ENCODE measurements at places on chromosomes 16 and 17. TPM values are rescaled to one million over a fixed set of nuclear protein-coding genes. Genes with fewer than 3 reads are reported as not detected.

Gene C16orf82
- not detected for total RNA-seq

Gene NPIPA8
- total RNA-seq, result 0.38 TPM

Gene KRT27
- not detected for total RNA-seq

Gene UMOD
- total RNA-seq, result not detected

Gene CIBAR2
- not detected for total RNA-seq

DNA sequence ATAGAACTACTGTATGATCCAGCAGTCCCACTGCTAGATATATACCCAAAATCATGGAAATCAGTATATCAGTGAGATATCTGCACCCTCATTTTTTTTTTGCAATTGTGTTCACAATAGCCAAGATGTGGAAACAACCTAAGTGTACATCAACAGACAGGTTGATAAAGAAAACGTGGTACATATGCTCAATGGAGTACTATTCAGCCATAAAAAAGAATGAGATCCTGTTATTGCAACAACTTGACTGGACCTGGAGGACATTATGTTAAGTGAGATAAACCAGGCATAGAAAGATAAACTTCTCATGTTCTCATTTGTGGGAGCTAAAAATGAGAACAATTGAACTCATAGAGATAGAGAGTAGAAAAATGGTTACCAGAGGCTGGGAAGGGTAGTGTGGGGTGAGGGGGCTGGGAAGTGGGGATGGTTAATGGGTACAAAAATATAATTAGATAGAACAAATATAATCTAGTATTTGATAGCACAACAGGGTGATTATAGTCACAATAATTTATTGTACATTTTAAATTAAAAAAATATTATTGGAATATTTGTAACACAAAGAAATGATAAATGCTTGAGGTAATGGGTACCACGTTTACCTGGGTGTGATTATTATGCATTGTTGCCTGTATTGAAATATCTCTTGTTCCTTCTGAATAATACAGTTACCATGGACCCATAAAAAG is 7.8 kb upstream of the KRT10 start:
- peaks cover 18% of the 10 kb centered on the region for H3K4me1 ChIP-seq
- no peak overlapping the region for H3K27ac ChIP-seq
- no peak for DNase-seq
- peaks cover 4% of the 10 kb centered on the region for H3K36me3 ChIP-seq

DNA sequence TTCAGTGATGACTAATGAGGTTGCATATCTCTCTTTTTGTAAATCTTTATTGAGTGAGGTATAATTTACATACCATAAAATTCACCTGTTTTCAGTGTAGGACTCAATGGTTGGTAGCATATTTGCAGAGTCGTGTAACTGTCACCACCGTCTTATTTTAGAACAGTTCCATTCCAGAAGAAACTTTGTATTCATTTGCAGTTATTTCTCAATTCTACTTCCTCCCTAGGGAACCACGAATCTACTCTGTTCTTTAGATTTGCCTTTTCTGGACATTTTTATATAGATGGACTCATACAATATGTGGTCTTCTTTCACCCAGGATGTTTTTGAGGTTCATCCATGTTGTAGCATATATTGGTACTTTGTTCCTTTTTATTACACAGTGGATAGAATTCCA is 3.7 kb downstream of the FTO start:
- peaks cover 5% of the 10 kb centered on the region for H3K27me3 ChIP-seq
- H3K36me3 ChIP-seq, result no peaks in the 10 kb centered on the region
- DNase-seq, result no peak
- H3K27ac ChIP-seq, result no peak overlapping the region

- H3K4me1 ChIP-seq, result no peaks in the 10 kb centered on the region
- H3K27me3 ChIP-seq, result no peaks in the 10 kb centered on the region
- no peak overlapping the region for H3K27ac ChIP-seq
- H3K36me3 ChIP-seq, result no peaks in the 10 kb centered on the region
- DNase-seq, result no peak
Observed at GRCh38 chr16:26456074-26456473, 610.7 kb upstream of the C16orf82 start.

DNA sequence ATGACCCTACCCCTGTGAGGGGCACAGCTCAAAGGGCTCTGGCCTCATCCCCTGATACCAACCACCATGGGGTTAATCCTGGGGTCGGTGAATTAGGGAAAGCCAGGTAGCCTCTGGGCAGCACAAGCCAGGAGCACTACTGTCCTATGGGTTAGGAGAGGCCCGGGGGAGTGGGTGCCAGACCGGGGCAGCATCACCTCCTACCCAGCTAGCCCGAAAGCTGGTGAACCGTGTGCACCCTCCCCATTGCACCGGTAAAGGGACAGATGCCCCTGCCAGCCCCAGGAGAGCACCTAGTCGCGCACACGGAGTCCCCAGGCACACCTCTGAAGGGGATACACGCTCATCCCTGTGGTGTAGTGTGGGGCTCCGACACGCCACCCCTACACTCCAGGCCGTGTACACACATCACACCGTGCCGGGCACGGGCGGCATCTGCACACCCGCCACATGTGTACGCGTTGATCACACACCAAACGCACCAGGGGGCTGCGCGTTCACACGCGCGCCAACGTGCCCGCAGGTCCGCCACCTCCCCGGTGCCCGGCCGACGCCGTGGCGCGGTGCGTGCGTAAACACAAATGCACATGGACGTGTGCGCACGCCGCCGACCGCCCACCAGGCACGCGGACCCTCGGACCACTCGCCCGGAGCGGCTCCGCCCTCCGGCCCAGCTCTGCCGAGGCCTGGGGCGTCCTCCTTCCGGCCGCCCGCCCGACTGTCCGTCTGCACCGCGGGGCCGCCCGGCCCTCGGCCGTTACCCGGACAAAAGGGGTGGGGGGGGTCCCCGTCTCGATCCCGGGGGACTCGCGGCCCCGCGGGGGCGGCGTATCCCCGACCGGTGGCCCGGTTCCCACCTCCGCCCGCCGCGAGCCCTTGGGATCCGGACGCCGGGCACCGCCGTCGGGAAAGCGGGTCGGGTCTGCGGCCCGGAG is 785 bp downstream of the UBALD1 start:
- peak; percentile 43 for DNase-seq
- H3K27ac ChIP-seq, result no peak overlapping the region
- H3K4me1 ChIP-seq, result peaks cover 9% of the 10 kb centered on the region
- H3K27me3 ChIP-seq, result peaks cover 7% of the 10 kb centered on the region
- H3K36me3 ChIP-seq, result no peaks in the 10 kb centered on the region
- peak overlapping the region; percentile 85 for H3K4me3 ChIP-seq

DNA sequence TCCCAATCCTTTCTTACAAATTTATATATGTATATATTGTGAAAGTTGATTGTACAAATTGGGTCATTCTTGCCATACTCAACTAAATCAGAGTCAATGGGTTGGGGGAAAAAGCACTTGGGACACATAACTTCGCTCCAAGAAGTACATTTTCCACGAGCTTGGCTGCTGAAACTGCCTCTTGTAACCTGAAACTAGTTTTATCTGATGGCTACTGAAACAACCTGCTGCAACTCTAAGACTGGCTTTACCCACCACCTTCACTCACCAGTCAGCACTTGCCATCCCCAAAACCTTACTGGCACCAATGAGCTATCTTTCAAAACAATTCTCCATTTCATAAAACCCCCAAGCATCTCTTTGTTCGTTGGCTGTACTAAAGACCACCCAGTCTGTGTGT is 14.5 kb upstream of the MYCBPAP start:
- H3K36me3 ChIP-seq, result no peaks in the 10 kb centered on the region
- peaks cover 2% of the 10 kb centered on the region for H3K27me3 ChIP-seq
- DNase-seq, result no peak
- no peak overlapping the region for H3K4me3 ChIP-seq
- no peaks in the 10 kb centered on the region for H3K4me1 ChIP-seq

DNA sequence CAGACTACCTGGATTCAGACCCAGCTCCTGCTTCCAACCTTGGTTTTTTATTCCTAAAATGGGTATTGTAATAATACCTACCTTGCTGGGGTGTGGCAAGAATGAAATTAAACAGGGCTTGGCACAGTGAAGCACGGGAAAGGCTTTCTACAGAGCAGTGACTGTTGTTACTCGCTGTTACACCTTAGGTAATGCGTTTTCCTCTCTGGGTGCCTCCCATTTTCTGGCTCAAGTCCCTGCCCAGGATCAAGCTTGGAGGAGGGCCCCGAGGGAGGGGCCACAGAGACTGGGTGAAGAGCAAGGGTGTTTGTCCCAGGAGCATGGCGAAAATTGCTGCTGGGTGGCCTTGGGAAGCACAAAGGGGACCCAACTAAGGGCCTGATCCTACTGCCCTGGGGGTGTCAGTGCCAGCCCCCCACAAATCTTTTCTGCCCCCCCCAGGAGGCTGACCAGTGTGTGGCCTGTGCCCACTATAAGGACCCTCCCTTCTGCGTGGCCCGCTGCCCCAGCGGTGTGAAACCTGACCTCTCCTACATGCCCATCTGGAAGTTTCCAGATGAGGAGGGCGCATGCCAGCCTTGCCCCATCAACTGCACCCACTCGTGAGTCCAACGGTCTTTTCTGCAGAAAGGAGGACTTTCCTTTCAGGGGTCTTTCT is 13.3 kb downstream of the MIEN1 start:
- H3K4me3 ChIP-seq, result no peak overlapping the region
- H3K27ac ChIP-seq, result no peak overlapping the region
- peaks cover 9% of the 10 kb centered on the region for H3K36me3 ChIP-seq
- DNase-seq, result no peak

DNA sequence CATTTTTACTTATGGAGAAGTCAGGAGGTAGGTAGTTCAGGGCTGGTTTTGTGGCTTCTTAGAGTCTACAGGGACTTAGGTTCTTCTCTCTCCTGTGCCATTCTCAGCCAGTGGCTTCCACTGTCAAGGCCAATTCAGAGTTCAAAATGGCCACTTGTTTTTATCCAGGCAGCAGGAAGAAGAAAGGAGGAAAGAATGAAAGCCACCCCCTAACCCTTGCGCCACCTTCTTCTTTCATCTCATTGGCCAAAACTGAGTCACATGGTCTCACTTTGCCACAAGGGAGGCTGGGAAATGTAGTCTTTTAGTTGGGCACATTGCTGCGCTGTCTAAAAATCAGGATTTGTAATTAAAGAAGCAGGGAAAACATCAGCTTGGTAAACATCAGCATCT is 60.8 kb upstream of the MED9 start:
- H3K36me3 ChIP-seq, result peaks cover 8% of the 10 kb centered on the region
- DNase-seq, result no peak
- H3K4me3 ChIP-seq, result no peak overlapping the region
- no peaks in the 10 kb centered on the region for H3K4me1 ChIP-seq

GRCh38 chr17:30858556-30859250 is 26.9 kb downstream of the ATAD5 start:
- H3K27me3 ChIP-seq, result no peaks in the 10 kb centered on the region
- H3K4me1 ChIP-seq, result no peaks in the 10 kb centered on the region
- H3K4me3 ChIP-seq, result no peak overlapping the region
- DNase-seq, result no peak
- H3K27ac ChIP-seq, result no peak overlapping the region

- H3K27me3 ChIP-seq, result peaks cover 22% of the 10 kb centered on the region
- peaks cover 3% of the 10 kb centered on the region for H3K36me3 ChIP-seq
- no peak overlapping the region for H3K4me3 ChIP-seq
Observed at GRCh38 chr17:38598536-38598935, 7.2 kb downstream of the SRCIN1 start.

GRCh38 chr17:16929757-16930520 is 42.0 kb downstream of the TNFRSF13B start:
- H3K27ac ChIP-seq, result no peak overlapping the region
- no peaks in the 10 kb centered on the region for H3K36me3 ChIP-seq
- no peak overlapping the region for H3K4me3 ChIP-seq
- peaks cover 19% of the 10 kb centered on the region for H3K27me3 ChIP-seq

DNA sequence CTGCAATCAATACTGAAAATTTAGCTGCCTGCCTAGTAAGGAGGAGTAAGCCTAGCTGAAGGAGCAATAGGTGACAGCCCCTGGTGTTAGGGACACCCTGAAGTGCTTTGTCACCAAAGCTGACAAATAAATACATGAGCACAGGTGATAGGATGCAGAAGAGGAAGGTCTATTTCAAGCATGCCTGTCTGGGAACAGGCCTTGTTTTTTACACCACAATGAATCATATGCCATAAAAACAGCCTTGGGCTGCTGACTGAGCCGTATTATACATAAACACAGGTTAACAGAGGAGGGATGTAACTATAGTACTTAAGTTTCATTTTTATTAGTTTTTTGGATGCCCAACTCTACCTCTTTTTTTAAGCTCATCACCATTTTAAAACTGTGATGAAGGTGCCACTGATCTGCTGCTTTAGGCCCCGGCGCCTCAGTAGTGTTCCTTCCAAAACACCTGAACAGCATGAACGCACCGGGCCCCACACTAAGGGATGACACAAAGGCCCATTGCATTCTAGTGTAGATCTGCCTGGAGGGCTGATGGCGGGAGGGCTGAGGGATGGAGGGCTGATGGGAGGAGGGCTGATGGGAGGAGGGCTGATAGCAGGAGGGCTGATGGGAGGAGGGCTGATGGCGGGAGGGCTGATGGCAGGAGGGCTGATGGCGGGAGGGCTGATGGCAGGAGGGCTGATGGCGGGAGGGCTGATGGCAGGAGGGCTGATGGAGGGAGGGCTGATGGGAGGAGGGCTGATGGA is 150.3 kb downstream of the AATF start:
- H3K4me1 ChIP-seq, result peaks cover 7% of the 10 kb centered on the region
- H3K4me3 ChIP-seq, result no peak overlapping the region

Data from endothelial cell (in vitro differentiated cells).